ENCODE measurements at places on chromosomes 2 and 18.

DNA sequence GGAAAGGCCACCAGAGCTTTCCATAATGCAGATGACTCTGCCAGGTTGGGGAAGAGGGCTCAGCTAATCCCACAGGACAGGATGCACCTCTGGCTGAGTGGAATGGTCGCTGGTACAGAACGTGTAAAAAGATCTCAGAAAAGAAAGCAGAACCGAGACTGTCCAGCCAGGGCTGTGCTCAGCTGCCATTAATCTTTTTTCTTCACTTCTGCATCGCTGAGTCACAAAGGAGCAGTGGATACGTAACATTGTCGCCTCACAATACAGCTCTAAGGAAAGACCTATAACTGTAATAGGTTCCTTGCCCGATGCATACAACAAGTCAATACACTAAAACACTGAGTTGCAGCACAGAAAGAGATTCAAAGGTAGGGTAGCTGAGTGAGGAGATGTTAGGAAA lies 354.2 kb downstream of the EN1 start:
- no peak for DNase-seq

GRCh38 chr2:172358691-172359556 lies 68.5 kb upstream of the ITGA6 start:
- DNase-seq, result peak; percentile 8

DNA sequence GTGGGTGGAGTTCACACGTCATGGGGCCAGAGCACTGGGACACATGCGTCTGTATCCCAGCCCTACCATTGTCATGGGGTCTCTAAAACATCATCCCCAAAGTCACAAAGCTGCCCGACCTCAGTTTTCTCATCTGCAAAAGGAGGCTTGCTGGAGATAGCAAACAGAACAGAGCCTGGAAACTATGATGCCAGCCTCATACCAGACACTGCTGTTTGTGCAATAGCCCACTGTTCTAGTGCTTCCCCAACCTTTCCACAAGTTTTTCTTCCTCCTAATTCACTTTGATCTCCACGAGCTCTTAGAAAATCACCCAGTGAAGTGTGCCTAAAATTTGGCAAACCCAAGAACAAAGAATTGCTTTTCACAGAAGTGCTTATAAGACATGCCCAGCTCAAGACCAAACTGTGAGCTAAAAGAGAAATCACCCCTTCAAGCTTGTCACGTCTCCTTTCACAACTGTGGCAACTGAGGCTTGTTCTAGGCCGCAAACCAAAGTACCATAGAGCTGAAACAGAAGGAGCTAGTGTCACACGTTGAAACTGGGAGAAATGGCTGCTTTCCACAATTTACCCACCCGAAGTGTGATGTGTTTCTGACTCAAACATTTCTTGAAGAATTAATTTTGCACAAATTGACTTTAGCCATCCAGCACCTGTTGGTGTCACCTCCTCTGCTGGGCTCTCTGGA lies 162.7 kb upstream of the ID2 start:
- no peak for DNase-seq

GRCh38 chr2:145861940-145862339 lies 1342.0 kb upstream of the ZEB2 start:
- DNase-seq, result no peak

- DNase-seq, result peak; percentile 51
Observed at GRCh38 chr2:190978389-190979053, 35.5 kb downstream of the STAT1 start.

DNA sequence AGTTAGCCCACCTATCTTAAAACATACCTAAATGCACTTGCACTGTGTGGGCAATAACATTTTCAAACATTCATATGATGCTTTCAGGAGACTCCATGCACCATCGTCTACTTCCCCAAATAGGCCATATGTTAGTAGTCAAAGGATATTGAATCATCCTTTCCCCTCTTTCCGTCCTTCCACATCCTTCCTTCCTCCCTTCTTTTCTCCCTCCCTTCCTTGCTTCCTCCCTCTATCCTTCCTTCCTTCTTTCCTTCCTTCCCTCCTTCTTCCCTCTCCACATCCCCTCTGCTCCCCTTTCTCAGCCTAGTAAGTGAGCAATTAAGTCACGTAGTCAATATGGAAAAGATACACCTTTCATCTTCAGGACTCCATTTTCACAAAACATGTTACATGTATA lies 73.8 kb downstream of the ZEB2 start:
- DNase-seq, result no peak

GRCh38 chr2:5587766-5588165 lies 104.4 kb upstream of the SOX11 start:
- DNase-seq, result peak; percentile 6

GRCh38 chr2:175180701-175181103 lies 808 bp downstream of the ATP5MC3 start:
- DNase-seq, result no peak

GRCh38 chr2:45127321-45127720 lies 118.1 kb upstream of the SIX2 start:
- DNase-seq, result no peak

GRCh38 chr2:153953761-153954160 lies 82.0 kb downstream of the GALNT13 start:
- no peak for DNase-seq

DNA sequence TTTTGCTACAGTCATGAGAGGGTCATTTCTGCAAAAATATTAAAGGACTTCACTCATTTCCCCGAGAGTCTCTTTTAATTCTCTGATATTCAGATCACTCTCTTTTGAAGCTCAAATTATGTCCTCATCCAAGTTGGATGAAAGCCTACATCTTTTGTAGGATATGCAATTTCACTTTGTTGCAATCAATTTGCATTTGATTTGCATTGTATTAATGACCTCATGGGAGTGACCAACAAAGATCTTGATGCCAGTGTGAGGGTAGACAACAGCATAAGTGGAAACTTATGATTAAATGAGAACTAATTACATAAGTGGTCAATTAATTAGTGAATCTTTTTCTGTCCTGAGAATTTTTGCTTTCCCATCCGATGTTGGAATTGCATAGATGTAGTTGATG lies 60.3 kb upstream of the UPP2 start:
- DNase-seq, result no peak

GRCh38 chr2:173117678-173118077 lies 42.0 kb downstream of the MAP3K20 start:
- DNase-seq, result no peak

Data from astrocyte of the cerebellum (primary cell).